CD4-positive, alpha-beta memory T cell (primary cell): ENCODE measurements at places on chromosomes 7 and 10.

DNA sequence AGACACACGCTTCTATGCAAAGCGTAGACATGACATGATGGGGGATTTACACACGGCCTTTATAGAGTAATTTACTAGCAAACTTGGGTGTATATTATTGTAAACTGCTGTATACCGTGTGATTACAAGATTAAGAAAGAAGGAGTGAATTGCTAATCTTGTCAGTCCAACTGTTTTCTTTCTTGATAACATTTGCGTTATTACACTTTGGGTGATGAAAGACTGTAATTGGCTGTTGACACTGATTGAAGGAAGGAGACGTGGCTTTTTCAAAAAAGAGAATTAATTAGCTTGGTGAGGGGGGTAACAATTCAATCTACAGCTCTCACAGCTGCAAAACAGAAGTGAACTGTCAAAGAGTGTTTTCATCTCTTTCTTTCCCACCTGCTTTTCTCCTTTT lies 32.7 kb downstream of the SLC35B4 start:
- no peak for DNase-seq

- no peak for DNase-seq
These were observed 1.1 kb downstream of the PSMA2 start for GRCh38 chr7:42930889-42931288.

GRCh38 chr7:17706734-17707133 lies 233.6 kb downstream of the SNX13 start:
- DNase-seq: peak; percentile 10

- DNase-seq: no peak
These were observed 95.9 kb upstream of the HDAC9 start for GRCh38 chr7:18399436-18400235.

GRCh38 chr7:66883716-66884115 lies 37.3 kb upstream of the TMEM248 start:
- DNase-seq: no peak

DNA sequence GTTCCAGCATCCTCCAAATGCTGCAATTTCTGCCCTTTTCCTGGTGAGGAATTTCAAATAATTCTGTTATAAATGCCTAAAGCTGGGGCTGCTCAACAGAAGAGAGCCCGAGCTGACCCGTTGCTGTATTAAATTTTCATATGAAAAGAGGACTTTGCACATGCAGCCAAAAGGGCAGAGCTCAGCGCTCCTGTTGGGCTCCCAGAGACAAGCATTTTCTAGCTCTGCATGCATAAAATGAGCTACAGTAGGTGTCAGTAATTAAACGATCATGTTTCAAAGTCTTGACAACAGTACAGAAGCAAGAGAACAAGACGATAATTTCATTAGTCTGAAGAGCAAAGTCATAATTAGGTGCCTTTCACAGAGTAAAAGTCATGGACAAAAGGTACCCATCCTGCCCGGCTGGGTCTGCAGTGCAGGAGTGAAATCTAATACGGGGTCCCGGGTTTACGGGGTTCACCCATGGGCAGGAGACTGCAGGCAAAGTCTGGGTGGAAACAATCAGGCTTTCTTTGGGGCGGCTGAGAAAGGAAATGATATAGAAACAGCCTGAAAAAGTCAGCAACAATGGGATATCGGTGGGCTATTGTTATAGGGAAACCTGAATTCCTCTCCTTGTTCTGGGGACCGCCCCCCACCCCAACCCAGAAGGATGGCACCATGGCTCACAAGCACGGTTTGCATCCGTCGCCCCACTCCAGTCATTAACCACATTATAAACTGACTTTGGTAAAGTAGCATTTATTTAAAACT lies 66.0 kb downstream of the EBF3 start:
- no peak for DNase-seq

GRCh38 chr10:80452640-80453039 lies 1.5 kb upstream of the TSPAN14 start:
- no peak for DNase-seq

DNA sequence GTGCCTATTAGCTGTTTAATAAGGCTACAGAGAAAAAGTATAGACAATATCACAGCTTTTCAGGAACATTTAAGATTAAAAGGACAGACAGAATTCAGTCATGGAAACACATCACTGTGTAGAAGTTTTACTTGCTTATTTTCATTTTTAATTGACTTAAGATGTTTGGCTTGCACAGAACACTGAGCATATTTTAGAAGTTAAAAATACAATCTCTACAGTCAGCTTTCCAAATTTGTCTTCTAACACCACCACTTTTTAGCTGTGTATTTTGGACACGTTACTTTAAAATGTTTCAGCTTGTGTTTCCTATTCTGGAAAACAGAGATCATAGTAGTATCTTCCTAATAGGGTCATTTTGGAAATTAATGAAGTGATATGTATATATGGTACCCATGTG lies 11.8 kb downstream of the CFAP69 start:
- DNase-seq: no peak
